ENCODE measurements at places on chromosomes 5 and 9. TPM values are rescaled to one million over a fixed set of nuclear protein-coding genes. Genes with fewer than 3 reads are reported as not detected.
A peak's percentile ranks its signal among the peaks of the same experiment; 100 is the strongest.

DNA sequence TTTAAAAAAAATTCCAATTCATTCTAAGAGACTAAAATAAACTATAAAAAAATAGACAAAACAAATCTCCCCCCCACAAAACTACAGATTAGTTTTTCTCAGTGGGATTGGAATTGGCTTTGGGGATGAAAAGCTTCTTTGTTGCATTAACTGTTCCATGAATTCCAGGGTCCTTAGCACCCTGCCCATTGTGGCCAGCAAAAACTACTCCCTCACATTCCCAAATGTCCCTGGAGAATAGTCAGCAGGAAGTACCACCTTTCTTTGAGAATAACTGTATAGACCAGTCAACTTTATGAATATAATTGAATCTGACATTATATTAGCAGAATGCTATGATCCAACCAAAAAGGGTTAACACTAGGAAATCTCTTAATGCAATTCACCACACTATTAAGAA lies 147.9 kb downstream of the LPAR1 start:
- no peak for DNase-seq

DNA sequence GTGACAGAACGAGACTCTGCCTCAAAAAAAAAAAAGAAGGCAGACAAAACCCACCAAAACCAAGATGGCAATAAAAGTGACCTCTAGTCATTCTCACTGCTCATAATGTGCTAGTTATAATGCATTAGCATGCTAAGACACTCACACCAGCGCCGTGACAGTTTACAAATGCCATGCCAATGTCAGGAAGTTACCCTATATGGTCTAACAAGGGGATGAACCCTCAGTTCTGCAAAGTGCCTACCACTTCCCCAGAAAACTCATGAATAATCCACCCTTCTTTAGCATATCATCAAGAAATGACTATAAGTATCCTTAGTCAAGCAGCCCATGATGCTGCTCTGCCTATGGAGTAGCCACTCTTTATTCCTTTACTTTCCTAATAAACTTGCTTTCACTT lies 4.7 kb upstream of the BICD2 start:
- no peak for DNase-seq

DNA sequence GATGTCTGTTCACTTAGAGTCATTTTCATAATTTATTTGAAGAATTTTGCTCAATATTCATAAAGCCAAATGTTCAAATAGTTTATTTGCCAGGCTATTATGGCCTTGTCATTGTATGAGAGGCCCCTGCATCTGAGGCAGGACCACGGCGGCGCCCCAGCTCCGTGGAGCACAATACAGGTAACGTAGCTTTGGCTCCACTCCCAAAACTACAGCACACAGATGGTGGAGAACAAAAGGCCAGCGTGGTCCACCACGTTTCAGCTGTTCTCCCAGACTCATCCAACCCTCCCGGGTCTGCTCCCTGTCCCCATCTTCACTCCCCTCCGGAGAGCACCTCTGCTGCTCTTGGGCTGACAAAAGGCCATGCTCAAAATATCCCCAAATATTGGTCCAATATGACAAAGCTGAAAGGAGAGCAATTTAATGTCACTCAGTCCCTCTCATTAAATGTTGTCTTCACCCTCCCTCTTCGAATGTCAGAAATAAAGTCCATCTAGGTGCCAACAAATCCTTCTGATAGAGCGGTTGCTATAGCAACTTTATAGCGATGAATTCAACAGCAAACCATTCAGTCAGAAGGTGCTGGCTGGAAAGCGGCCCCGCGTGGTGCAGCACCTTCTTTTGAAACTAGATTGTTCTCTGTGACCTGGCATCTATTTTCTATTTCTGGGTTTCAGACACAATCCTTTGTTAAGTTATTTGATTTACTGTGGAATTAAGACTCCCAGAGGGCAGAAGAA lies 504.3 kb downstream of the ARHGEF28 start:
- DNase-seq = no peak

DNA sequence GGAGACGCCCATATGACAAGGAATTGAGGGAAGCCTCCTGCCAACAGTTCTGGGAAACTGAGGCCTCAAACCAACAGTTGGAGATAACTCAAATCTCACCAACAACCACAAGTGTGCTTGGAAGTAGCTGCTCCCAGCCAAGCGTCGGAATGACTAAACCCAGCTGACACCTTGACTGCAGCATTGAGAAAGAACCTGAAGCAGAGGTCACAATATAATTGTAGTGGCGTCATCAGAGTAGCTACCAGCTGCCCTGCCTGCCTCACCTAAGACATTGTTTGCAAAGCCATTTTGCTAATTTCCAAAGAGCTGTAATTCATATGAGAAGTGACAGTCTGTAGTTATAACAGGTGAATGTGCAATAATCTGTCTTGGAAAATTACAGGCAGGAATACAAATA lies 40.8 kb upstream of the ANKRD31 start:
- DNase-seq = no peak

- DNase-seq = no peak
These were observed 7.0 kb upstream of the NKD2 start for GRCh38 chr5:1001406-1002270.

- no peak for DNase-seq
These were observed 355.3 kb downstream of the NR2F1-AS1 start for GRCh38 chr5:93225748-93226147.

GRCh38 chr5:64746446-64746845 lies 22.0 kb downstream of the SREK1IP1 start:
- DNase-seq = no peak

GRCh38 chr5:154174091-154174490 lies 16.4 kb upstream of the GALNT10 start:
- DNase-seq = no peak

GRCh38 chr5:62286834-62287233 lies 19.2 kb upstream of the KIF2A start:
- no peak for DNase-seq

GRCh38 chr5:180932660-180933059 lies 33.7 kb downstream of the BTNL8 start:
- no peak for DNase-seq

DNA sequence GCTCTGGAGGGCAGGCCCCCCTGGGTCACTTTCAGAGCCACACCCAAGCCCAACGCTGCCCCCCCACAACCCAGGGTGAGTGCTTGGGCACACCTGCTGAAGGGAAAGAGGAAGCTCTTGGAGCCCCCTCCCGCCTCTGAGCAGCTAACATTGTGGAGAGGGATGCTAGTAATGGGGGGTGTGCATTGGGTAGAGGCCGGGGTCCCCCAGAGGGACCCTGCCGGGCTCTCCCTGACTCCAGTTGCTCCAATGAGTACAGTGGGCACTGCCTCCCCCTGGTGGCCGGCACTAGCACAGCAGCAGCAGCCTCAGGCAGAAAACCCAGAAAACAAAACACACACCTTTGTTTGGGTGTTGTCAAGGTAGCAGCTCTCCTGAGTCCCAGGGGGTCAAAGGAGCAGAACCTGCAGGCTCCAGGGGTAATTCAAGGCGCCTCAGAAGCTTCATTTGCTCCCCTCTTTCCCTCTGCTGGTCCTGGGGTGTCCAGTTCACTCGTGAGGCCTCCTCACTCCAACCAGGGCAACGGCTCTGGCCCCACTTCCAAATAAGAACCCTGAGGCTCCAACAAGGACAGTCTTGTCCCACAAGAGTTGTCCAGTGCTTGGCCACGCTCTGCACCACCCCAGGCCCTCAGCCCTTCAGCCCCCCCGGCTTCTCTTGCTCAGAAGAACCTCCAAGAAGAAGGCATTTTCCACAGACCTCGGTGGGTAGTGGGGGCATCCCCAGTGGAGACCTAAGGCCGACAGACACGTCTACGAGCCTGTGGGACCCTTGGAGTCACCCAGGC lies 16.1 kb downstream of the GBGT1 start:
- peak; percentile 86 for DNase-seq

- DNase-seq = no peak
These were observed 67.3 kb downstream of the PARP8 start for GRCh38 chr5:50733741-50734140.

GRCh38 chr5:68533051-68533450 lies 317.5 kb downstream of the PIK3R1 start:
- no peak for DNase-seq

The SPINK4 gene
- total RNA-seq = not detected

The NUTM2G gene
- not detected for total RNA-seq

The SLC36A2 gene
- total RNA-seq = not detected

The OR1J2 gene
- total RNA-seq = not detected

The KCNT1 gene
- not detected for total RNA-seq

The ANKRD33B gene
- 6.2 TPM for total RNA-seq

The CDX1 gene
- total RNA-seq = not detected

The ZNF366 gene
- not detected for total RNA-seq

Data from activated T-cell treated with anti-CD3 and anti-CD28 coated beads, Interleukin-2, amount 50 U/mL, for 72 hours (primary cell).